ENCODE measurements at places on chromosomes 2 and 18.
A peak's percentile ranks its signal among the peaks of the same experiment; 100 is the strongest.

GRCh38 chr2:53786705-53787613, at the start of the genes ASB3 and ERLEC1:
Gene ASB3 (minus strand): TSS chr2:53786953. CDS start chr2:53765572, 21,381 bp downstream.
Gene ERLEC1 (plus strand): TSS chr2:53787044. CDS start chr2:53787211, 167 bp downstream.
- DNase-seq, result peak; percentile 72

GRCh38 chr2:134502104-134502503, 216.7 kb downstream of the TMEM163 start:
- no peak for DNase-seq

GRCh38 chr18:59892123-59892522, 7.7 kb upstream of the PMAIP1 start:
- DNase-seq, result no peak

DNA sequence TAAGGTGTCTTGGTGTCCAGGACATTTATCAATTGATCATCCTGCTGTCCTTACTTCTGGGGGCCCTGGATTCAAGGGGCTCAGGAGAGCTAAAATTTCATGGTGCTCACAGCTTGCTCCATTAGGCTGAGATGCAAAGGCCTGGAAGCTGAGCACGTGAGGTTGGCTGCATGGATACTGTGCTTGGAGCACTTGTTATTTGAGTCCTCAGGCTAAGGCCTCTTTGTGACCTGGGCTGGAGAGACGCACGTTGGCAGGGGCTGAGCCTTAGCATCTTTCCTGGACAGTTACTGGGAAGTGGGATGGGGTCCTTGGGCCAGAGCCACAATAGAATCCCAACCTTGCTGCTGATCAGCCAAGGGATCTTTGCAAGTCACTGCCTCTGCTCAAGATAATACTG, 151.2 kb upstream of the HS6ST1 start:
- no peak for DNase-seq

GRCh38 chr18:35203067-35203466, 37.8 kb upstream of the ZNF397 start:
- DNase-seq, result no peak

GRCh38 chr2:2879781-2880180, 497.8 kb downstream of the EIPR1 start:
- no peak for DNase-seq

- no peak for DNase-seq
Measured at GRCh38 chr2:227942021-227942420, 70.6 kb downstream of the DAW1 start.

GRCh38 chr18:22676423-22676822, 256.7 kb upstream of the RBBP8 start:
- no peak for DNase-seq

- no peak for DNase-seq
Measured at GRCh38 chr2:134144651-134145050, 109.2 kb upstream of the MGAT5 start.

GRCh38 chr2:56522605-56523089, 338.9 kb downstream of the CCDC85A start:
- no peak for DNase-seq

DNA sequence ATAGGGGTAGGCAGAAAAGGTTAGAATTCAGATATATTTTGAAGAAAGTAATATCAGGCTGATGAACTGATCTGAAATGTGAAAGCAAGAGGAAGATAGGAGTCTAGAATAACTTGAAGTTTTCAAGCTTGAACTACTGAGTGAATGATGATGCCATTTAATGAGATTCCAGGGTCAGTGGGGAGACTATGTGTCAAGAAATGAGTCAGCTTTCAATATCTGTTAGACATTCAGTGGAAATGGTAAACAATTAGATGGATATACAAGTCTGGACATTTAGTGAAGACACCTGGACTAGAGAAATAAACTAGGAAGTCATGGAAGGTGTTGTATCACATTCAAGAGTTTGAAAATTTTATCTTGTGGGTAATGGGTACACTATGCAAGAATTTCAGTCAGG, 326.9 kb downstream of the FSIP2 start:
- DNase-seq, result no peak

GRCh38 chr2:159202568-159203071, 83.9 kb downstream of the WDSUB1 start:
- no peak for DNase-seq

GRCh38 chr18:2430191-2430590, 141.1 kb downstream of the METTL4 start:
- DNase-seq, result no peak

GRCh38 chr2:203591642-203592041, 56.5 kb upstream of the RAPH1 start:
- no peak for DNase-seq

GRCh38 chr2:166792808-166793207, 95.5 kb upstream of the XIRP2 start:
- no peak for DNase-seq

GRCh38 chr2:7962161-7962560, 719.7 kb upstream of the ID2 start:
- DNase-seq, result no peak

- DNase-seq, result no peak
Measured at GRCh38 chr2:133733901-133734255, 165.6 kb upstream of the NCKAP5 start.

DNA sequence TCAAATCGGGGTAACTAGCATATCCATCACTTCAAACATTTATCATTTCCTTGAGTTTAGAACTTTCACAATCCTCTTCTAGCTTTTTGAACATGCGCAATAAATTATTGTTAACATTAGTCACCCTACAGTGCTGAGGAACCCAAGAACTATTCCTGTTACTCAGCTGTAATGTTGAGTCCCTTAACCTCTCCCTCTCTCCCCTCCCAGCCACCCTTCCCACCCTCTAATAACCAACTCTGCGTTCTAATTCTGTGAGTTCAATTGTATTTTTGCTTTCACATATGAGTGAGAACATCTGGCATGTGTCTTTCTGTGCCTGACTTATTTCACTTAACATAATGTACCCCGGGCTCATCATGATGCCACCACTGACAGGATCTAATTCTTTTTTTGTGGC, 78.6 kb upstream of the RANBP2 start:
- no peak for DNase-seq

DNA sequence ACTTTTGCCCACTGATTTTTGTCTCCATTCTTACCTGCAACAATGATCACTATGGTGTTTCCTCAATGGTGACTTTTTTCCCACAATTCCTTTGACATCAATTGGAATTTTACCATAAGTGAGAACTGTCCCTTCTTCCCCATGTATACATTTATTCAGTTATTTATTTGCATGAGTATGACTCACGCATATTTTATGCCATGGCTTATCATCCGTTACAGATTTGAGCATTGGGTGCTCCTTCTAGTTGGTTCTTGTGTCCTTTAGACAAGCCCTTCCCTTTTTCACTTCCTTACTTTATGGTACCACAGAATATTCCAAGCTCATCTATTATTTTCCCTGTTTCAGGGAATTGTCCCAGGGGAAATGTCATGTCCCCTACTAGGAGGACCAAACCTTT, 7.6 kb downstream of the COX5B start:
- no peak for DNase-seq

GRCh38 chr18:13279181-13280069, 60.9 kb downstream of the LDLRAD4 start:
- no peak for DNase-seq

DNA sequence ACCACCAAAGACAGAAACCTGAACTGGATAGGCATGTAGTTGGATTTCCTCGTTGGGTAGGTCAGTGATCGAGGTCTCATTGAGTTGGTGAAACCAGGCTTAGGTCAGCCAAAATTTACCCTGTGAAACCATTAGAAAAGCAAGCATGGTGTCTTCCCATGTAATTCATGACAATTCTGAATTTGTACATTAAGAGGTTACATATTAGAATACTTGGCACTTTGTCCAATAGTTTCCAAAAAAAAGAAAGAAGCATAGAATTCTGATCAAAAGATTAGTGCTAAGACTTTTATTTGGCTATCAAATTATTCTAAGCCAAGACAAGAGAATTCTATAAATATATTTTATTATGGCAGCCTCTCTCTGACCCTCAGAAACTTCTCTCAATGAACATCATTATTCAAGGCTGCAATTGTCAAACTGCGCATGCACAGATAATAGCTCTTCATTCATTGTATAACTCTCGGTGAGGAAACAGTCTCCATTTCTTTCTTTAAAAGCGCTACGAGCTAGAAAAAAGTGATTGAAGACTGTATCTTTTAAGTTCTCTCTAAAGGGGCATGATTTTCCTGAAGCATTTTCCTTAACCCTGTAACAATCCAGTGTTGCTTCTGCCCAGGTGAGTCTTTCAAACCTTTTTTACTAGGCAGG, 79.1 kb upstream of the MYCN start:
- no peak for DNase-seq

DNA sequence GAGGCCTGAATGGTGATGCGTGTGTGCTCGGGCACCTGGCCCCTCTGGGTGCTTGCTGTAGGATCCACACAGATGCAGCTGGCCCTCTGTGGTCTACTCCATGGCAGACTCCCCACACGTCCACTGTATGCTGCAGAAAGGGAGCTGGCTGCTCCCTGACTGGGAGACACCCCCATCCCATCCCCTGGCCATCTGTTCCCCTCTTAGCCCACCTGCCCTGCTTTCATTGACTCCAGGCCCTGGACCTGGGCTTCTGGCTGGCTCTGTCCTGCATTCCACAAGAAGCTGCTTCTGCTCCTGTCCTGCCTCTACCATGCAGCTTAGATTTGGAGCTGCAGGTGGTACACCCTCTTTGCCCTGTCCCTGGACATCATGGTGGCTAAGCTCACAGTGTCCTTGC, 80.1 kb downstream of the FHOD3 start:
- DNase-seq, result no peak

DNA sequence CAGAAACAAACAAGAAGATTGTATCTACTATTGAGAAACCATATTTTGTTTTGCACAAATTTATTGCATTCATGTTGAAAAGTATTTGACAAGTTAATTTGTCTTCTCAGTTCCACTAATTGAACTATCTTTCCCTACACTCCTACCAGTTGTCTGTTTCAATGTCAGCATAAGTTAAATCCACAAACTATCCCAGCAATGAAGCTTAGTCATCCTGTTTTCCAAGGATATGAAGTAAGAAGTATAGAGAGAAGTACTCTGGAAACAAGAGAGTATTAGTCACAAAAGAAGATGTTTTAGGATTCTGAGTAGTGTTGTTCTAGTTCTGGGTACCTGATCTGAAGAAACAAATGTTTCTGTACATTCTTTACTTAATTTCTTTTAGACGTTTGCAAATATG, 261.6 kb upstream of the ZNF804A start:
- no peak for DNase-seq

- no peak for DNase-seq
Measured at GRCh38 chr2:186085226-186085625, 346.6 kb downstream of the FSIP2 start.

- no peak for DNase-seq
Measured at GRCh38 chr2:234632527-234633391, 135.9 kb upstream of the ARL4C start.

DNA sequence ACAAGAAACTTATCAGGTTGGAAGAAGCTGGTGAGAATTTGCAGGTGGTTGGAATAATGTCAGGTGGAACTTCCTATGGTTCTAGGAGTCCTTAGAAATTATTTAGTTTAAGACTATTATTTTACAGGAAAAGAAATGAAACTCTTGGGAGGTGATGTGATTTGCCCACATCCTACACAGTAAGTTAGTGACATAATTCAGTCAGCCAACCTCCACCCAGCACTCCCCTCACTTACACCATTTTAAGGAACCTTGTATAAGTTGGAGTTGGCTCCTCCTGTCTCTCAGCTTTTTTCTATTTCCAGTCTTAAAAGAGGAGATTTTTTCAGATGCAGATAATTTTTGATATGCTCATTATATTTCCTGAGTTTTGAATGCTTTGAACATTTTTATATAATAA, 86.4 kb downstream of the SKA1 start:
- DNase-seq, result no peak

DNA sequence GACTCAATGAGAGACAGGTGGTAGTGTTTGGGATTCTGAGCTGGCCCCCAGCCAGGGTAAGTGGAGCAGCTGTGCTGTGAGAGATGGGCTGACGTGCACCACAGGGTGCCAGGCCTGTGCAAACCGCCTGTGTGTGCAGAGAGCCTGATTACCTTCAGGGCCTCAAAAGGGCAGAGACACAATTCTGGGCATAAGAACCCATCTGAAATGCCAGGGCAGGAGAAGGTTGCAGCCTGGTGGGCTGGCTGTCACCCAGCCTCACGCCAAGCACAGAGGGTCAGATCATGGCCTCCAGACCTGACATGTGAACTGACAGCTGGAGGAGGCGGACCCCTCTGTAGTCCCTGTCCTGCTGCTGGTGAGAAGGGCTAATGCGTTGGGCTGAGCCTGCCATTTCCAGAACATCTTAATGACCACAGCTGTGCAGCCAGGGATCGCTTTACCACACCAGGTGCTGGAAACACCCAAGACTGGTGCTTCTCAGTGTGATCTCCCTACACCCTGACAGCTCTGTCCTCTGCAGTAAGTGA, 100.9 kb downstream of the ARL4C start:
- no peak for DNase-seq

DNA sequence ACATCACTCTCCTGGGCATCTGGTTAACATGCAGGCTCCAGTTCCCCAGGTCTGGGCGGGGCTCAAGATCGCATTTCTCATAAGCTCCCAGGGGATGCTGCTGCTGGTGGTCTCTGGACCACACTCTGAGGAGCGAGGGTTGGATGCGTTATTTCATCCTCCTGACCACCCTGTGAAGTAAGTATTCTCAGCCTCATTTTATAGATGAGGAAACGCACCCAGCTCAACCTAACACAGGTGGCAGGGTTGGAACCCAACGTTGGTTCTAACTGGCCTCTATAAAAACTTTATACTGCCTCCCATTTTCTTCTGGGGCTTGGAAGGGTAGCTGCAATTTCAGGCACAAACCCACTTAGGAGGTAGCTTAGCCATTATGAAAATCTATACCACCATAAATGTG, 120.5 kb downstream of the FAM210A start:
- DNase-seq, result no peak

DNA sequence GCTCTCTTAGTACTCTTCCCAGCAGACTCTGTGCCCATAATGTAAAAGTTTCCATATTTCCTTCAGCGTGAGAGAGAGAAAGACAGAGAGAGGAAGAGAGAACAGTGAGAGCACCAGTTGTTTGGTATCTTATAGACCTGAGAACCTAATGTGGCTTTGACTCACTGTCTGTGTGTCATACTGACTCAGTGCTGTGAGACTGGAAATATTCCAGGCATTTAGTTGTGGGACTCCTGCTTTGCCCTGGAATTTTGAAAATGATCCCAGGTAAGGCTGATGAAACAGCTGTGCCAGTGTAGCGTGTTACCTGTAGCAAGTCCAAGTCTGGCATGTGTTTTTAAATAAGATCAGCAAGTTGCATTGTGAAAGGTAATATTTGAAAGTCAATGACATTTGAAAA, 87.9 kb upstream of the KCNH7 start:
- DNase-seq, result no peak

DNA sequence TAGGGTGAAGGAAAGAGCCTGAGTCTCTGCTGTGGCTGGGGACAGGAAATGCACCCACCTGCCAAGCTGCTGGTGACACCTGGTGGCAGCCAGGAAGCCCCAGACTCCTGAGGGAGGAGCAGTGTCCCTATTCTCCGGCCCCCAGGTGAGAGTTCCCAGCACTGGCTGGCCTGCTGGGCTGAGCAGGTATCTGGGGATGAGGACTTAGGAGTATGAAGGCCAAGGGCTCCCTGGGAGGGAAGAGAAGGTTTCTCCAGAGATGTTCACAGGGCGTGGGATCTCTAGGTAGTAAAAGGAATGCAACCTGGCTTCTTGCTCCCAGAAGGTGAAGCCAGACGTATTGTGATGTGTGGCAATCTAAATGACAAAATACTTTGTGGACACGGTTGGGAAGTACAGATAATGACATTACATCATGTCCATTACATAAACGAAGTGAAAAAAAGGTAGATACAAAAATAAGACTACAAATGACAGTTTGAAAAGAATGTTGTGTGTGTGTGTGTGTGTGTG, 75.8 kb upstream of the SLC1A4 start:
- DNase-seq, result no peak

Data from stimulated activated CD8-positive, alpha-beta memory T cell treated with anti-CD3 and anti-CD28 coated beads, Interleukin-4, amount 100 ng/mL, for 4 hours (primary cell).